ENCODE measurements at places on chromosomes 5 and 9.

- no peak for DNase-seq
Measured at GRCh38 chr9:91481972-91482371, 58.3 kb upstream of the NFIL3 start.

DNA sequence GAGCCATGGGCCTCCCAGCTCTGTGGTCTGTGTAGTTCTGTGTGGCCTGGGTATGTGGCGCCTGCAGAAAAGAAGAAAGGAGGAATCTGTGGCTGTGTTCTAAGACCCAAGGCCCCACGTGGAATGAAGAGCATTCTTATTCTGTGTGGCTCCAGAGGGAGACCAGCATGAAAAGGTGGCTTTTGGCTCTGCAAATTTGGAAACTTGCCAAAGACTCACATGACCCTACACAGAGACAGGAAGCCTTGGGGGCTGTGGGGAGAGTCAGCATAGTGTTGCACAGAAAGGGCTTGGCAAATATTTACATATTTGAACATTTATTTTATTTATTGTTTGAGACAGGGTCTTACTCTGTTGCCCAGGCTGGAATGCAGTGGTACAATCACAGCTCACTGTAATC is 193.3 kb downstream of the TMEM38B start:
- no peak for DNase-seq

- DNase-seq = peak; percentile 89
Measured at GRCh38 chr9:71783120-71783523, 14.8 kb upstream of the CEMIP2 start.

- DNase-seq = no peak
Measured at GRCh38 chr5:180519098-180519497, 24.9 kb downstream of the CNOT6 start.

DNA sequence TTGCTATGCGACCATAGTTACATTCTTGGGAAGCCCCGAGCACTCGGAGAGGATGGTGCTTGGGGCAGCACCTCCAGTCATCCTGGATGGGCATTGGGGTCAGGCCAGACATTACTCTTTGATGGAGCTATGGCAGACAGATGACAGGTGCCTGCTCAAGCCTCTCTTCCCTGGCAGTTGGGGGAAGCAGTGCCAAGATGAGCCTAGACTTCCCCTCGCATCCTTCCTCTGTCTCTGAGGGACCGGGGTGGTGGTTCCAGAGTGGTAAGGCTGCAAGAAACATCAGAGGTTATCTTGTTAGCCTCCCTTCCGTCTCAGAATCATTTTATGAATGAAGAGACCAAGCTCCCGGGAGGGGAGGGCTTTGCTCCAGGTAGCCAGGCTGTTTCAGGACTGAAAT is 2.8 kb upstream of the HMCN2 start:
- no peak for DNase-seq

DNA sequence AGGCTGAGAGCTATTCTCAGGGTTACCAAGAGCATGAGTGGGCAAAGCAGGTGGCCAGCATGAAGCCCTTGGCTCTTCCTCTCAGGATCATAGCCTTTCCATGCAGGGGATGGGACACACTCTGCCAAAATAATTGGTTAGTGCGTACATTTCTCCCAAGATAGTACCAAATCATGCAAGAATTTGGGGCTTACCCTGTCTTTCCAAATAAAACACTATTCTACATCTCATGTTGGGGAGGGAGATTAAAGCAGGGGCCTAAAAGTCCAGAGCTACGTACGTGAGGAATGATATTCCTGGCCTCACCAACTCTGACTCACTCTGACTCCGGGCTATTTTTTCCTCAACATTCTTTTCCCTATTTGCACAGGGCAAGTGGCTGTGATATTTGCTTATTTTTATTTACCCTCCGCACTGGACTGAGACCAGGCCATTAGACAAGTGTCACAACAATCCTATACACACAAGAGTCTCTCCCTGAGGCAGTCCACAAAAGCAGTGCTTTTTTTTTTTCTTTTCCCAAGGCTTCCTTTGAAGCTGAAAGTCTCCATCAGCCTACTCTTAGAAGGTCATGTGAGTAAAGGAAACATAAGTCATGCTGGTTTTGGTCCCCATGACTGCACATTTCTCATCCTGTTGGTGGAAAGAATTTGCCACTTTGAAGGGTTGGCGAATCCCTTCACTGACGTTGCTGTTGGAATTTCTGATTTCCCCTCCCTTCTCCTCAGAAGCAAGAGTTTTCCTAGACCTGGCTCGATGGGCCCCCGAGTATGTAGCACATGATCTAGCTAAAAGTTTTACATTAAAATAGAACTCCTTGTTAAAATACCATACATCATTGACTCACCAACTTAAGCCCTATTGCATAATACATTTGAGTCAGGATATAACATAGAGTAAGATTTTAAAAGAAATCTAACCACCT is 40.0 kb downstream of the TMEM252 start:
- DNase-seq = no peak

DNA sequence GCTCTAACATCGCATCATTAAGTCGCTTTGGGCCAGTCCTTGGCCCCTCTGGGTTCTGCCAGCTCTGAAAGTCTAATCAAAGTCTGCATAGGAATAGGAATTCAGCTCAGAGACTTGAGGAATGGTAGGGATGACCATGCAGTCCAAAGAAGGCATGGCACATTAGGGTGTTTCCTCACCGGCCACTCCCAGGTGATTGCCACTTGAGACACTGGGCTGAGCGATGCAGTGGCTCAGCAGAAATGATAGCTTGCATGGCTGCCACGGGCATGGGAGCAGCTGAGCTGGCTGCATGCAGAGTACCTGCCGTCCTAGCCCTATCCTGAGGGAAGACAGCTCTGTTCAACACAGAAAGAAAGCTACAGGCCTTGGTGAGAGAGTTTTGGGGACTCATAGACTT is 28.8 kb downstream of the AFAP1L1 start:
- no peak for DNase-seq

- DNase-seq = no peak
Measured at GRCh38 chr9:128390813-128391711, 19.9 kb downstream of the URM1 start.

- no peak for DNase-seq
Measured at GRCh38 chr9:14080959-14081542, 232.9 kb downstream of the NFIB start.

All from stimulated activated CD4-positive, alpha-beta T cell treated with anti-CD3 and anti-CD28 coated beads, Interleukin-1b, Interleukin-23, amount 100 ng/mL, for 48 hours (primary cell).